ENCODE measurements at places on chromosomes 7 and 10.

DNA sequence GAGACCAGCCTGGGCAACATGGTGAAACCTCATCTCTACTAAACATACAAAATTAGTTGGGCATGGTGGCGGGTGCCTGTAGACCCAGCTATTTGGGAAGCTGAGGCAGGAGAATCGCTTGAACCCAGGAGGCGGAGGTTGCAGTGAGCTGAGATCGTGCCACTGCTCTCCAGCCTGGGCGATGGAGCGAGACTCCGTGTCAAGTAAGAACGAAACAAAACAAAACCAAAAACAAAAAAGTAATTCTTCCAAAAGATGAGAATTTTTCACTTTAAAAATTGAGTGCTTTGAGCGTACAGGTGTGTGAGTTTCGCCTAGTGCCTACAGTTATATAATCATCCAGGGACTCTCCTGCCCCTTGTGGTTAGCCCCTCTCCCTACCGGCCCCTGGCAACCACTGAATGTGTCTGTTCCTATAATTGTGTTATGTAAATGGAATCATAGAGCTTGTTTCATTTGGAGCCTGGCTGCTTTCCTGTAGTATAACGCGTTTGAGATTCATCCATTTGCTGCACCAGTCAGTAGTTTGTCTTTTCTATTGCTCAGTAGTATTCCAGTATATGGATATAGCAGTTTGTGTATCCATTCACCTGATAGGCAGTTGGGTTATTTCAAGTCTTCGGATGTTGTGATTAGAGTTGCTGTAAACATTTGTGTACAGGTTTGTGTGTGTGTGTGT is 80.0 kb downstream of the RBM33 start:
- no peak for DNase-seq

DNA sequence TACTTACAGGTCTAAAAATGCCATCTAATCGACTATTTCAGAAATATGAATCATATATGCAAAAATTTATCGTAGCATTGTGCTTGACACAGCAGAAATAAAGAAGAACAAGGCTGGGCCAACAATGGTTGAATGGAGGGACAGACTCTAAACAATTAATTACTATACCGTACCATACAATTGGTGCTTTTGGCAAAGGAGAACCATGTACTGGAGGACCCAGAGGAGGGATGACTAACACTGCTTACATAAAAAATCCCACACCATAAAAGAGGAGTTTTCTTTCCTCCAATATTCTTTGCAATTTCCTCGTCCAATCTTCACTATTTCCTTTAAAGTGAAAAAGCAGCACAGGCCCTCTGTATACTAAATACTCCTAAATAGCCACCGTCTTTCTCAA is 94.1 kb downstream of the SGMS1 start:
- DNase-seq = no peak

- DNase-seq = no peak
These were observed 43.2 kb downstream of the CHST3 start for GRCh38 chr10:72007246-72007892.

DNA sequence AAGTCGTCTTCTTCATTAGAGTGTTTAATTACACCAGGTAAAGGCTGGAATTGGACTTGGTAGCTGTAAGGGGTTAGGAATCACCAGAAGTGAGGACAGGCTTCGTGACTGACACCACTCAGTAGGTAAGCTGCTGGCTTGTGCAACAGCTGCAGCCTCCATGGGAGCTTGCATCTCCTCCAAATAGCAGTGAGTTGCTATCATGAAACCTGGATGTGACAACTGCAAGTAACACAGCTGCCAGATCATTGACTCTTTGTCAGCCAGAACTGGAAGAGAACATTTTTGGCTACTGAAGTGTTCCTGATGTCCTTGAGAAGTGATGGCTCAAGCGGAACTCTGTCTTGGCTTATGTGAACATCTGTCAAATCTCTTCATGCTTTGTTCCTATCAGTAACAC is 64.1 kb upstream of the MSRB2 start:
- DNase-seq = no peak

DNA sequence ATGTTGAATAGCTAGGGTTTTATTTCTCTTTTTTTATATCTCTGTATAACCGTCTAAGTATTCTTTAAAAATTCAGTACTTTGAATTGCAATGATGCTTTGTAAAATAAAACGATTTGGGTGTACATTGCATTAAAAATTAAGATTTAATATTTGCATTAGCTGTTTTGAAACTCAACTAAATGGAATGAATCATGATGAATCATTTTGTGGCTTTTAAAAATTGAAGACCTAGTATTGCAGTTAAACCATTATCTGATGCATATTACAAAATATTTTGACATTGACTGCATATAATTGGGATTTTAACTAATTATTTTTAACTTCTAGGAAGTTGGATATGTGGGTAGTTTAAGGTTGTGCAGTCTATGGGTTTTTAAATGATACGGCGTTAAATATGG is 314.0 kb downstream of the CDK14 start:
- DNase-seq = no peak

DNA sequence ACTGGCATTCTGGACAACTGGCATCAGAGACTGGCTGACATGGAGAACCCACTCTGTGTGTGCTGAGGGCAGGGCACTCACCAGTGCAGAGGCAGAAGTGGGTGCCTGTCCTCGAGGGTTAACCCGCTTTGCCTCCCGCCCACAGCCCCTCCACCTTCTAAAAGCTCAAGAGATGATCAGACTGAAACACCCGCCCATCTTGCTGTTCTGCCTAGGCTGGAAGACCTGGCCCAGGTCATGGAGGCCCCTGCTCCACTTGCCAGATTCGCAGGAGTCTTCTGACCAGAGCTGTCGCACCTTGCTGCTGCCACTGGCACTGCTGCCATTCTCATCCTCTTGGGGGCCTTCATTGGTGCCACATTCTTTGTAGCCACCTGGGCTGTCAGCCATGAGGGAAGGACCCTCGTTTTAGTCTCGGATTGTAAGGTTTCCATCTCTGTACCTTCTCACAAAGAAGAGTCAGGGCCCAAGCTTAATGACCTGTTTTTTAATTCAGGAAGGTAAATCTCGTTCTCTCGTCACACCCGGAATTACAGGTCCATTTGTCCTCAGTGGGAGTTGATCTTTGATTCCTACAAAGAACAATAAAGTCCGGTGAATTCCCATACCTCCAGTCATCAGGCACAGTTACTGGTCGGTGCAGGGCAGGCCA is 1.9 kb downstream of the CYREN start:
- no peak for DNase-seq

GRCh38 chr7:138924501-138925225 is 56.5 kb downstream of the KIAA1549 start:
- DNase-seq = no peak

DNA sequence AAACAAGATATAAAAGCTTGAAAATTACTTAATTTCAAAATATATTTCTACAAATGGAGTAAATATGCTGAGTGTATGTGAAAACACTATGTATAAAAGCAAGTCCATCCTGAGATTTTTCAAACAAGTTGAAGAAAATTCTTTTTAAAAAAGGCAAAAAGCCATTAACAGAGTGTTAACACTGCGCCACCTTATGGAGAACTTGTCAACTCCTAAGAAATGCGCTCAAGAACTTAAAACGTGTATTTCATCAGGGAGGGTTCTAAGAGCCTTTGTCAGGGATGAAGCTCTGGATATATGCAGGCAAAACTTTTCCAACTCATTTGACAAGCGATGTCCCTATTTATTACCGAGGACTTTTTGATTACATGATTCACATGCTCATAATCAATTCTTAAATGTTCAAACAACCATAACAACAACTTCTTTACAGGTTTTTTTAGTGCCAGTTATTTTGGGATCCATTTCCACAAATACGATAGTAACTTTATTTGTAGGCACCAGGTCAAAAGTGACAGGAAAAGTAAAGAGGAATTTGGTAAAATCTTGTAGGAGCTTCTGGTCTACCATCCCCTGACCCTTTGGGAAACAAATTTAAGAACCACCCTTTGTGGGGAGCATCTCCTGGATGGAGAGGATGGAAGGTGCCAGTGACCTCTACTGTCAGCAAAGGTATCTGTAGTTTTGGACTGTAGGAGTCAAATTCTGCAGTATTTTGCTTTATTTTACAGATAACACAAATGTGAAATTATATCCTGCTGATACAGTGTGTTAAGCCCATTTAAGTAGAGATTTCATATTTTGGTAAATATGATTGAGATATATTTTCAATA is 23.2 kb downstream of the CALCR start:
- DNase-seq = no peak

GRCh38 chr10:110533149-110533548 is 34.3 kb upstream of the SMC3 start:
- no peak for DNase-seq

DNA sequence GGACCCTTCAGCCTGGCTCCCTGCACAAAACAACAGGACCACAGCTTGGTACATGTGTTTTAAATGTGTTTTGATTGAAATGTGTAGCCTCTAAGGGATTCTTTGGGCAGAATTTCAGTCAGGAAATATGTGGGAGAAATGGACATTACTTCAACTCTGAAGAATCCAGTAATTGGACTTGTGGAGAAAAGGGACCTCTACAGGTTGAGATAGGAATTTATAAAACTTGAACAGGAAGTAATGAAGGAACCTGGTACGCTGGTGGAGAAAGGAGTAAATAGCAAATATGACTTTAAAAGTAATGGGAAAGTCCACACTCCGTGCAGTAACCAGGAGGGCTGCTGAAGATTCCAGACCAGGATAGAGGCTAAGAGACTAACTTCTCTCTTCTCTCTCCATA is 220.5 kb downstream of the LHFPL3 start:
- no peak for DNase-seq

DNA sequence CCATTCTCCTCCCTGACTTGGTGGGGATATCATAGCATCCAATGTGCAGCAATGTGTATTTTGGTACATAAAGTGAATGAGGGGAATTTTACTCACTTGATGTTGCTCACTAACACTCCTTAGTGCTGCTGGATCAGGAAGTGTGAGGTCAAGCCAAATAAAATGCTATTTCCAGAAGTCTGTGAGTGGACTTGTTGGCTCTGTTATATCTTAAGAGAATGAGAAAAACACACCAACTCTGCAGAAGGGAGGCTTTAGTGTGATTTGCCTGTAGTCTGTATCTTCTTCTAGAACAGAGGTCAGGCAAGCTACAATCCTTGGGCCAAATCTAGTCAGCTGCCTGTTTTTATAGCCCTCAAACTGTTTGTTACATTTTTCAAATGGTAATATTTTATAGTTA is 154.3 kb downstream of the POLR1F start:
- DNase-seq = no peak

- no peak for DNase-seq
These were observed 590.6 kb downstream of the DNAJB6 start for GRCh38 chr7:157927313-157927925.

DNA sequence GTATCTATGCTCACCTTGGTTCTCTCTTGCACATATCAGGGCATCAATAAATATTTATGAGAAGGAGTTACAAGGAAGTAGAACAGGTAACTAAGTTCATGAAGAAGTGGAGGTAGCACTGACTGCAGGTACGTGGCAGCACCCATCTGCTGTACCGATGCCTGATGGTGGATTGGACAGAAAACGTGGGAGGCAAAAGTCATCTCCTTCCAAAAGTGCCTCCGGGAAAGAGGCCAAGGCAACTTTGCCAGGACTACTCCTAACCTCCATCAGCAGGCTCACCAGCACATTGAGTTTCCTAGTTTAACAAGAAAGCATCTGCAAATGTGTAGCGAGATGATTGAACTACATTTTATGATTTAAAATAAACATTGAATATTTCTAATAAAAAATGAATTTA is 248.8 kb downstream of the ANKRD7 start:
- no peak for DNase-seq

- no peak for DNase-seq
These were observed 68.5 kb upstream of the BMPER start for GRCh38 chr7:33836797-33837355.

- DNase-seq = no peak
These were observed 186.0 kb downstream of the SEMA3D start for GRCh38 chr7:85000735-85001350.

DNA sequence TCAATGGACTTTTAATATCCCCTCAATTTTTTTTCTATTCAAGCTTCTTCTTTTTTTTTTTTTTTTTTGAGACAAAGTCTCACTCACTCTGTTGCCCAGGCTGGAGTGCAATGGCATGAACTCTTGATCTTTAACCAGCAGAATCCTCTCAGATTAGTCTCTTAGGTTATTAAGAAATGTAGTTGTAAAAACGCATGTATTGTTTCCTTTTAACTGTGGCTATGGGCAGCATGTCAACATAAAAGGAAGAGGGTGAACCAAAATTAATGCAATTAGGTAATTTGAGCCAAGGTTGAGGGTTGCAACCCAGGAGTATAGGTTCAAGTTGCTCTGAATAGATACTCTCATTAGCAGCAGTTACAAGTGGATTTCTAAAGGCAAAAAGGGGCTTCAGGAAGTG is 4.3 kb upstream of the GSTO1 start:
- DNase-seq = no peak

Data from C1 segment of cervical spinal cord (tissue), 14 donors.